ENCODE measurements at places on chromosomes 2 and 18. TPM values are rescaled to one million over a fixed set of nuclear protein-coding genes. Genes with fewer than 3 reads are reported as not detected.

DNA sequence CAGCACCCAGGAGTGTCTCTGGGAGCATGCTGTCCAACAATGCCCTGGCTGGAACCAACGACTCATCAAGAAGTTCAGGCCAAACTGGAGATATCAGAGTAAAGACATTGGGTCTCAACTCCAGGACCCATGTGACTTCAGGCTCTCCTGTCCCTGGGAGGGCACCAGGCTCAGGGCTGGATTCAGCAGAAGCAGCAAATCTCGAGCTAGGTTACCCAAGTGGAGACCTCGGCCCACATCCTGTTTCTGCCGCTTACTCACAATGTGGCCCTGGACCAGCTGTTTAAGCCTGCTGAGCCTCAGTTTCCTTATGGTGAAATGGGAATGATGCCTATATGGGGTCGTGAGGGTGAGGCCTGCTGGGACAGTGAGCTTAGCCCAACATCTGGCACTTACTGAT, 9.3 kb upstream of the OTOF start:
- DNase-seq: no peak
- peaks cover 51% of the 10 kb centered on the region for H3K4me1 ChIP-seq
- H3K36me3 ChIP-seq: no peaks in the 10 kb centered on the region
- H3K27me3 ChIP-seq: no peaks in the 10 kb centered on the region
- no peak overlapping the region for H3K27ac ChIP-seq
- H3K4me3 ChIP-seq: no peak overlapping the region

DNA sequence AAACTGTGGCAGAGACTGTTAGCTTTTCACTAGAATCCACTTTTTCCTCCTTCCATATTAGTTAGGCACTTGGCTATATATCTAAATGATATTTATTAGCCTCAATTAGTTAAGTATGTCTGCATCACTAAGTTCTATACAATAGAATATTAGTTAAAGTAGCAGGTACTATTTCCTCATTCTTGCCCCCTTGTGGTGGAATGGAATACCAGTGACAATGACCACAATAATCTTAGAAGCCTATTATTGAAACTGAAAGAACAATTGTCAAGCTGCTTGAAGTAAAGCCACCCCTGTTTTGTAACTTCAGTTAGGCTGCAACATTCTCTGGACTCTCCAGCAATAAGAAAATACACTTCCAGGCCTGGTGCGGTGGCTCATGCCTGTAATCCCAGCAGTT, 476.3 kb upstream of the VWC2L start:
- peak; percentile 0 for DNase-seq
- no peaks in the 10 kb centered on the region for H3K36me3 ChIP-seq
- H3K4me3 ChIP-seq: no peak overlapping the region
- H3K27ac ChIP-seq: no peak overlapping the region

DNA sequence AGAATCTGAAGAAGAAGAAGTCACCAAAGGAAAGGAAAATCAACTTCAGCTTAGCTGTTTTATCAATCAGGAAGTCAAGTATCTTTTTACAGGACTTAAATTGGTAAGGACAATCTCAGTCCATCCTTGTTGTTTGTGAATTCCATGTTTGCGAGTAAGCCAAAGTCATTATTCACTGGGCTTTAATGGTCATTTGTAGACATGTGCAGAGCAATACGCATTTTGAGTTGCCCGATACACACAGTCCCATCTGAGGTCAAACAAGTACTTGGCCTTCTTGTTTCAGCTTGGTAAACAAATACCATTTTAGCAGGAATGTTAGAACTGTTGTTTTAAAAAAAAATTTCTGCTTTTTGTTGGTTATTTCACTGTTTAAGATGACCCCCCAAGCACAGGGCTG, 40.9 kb downstream of the USP14 start:
- no peak overlapping the region for H3K27ac ChIP-seq
- peaks cover 31% of the 10 kb centered on the region for H3K36me3 ChIP-seq

- no peak for DNase-seq
- H3K36me3 ChIP-seq: no peaks in the 10 kb centered on the region
- no peak overlapping the region for H3K4me3 ChIP-seq
Measured at GRCh38 chr18:39624961-39625360, 2059.4 kb upstream of the CELF4 start.

DNA sequence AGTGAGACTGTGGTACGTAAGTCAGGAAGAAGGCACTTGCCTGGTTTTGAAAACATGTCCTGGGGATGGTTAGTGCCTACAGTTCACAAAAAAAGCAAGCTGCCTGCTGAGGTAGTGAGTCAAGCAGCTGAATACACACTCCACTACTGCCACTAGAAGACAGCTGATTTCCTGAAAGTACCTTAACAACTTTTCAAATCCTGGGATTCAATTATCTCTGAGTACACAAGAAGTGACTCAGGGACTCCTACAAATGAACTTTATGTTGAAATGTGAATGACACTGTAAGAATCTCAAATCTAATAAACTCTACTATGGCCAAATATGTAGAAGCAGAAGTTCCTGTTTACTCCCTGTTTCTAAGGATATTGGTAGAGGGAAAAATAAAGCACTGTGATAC, 58.0 kb upstream of the ARL5A start:
- no peaks in the 10 kb centered on the region for H3K4me1 ChIP-seq
- no peaks in the 10 kb centered on the region for H3K36me3 ChIP-seq
- H3K27ac ChIP-seq: no peak overlapping the region
- H3K4me3 ChIP-seq: no peak overlapping the region
- DNase-seq: no peak
- H3K27me3 ChIP-seq: no peaks in the 10 kb centered on the region

GRCh38 chr2:136424112-136424511, 306.2 kb upstream of the CXCR4 start:
- no peak overlapping the region for H3K4me3 ChIP-seq
- peaks cover 5% of the 10 kb centered on the region for H3K4me1 ChIP-seq
- H3K36me3 ChIP-seq: no peaks in the 10 kb centered on the region
- no peak overlapping the region for H3K27ac ChIP-seq
- no peak for DNase-seq

DNA sequence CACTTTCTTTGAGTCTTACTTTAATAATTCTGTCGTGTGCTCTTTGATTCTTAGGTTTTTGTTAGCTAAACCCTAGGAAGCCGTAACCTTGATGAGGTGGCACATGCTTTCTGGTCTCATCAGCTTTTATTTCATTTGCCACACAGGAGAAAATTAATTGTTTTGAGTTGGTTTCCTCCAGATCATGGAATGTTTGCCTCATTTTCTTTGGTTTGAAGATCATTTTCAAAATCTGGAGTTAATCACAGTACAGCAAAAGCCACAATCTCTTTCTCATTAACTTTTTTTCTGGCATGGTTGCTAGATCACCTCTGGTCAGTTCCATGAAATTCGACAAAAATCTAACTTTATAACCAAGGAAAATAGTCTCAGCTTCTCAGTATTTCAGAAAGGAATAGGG, 182.9 kb downstream of the MYO1B start:
- H3K4me3 ChIP-seq: no peak overlapping the region
- no peaks in the 10 kb centered on the region for H3K27me3 ChIP-seq
- no peak overlapping the region for H3K27ac ChIP-seq
- no peaks in the 10 kb centered on the region for H3K4me1 ChIP-seq

DNA sequence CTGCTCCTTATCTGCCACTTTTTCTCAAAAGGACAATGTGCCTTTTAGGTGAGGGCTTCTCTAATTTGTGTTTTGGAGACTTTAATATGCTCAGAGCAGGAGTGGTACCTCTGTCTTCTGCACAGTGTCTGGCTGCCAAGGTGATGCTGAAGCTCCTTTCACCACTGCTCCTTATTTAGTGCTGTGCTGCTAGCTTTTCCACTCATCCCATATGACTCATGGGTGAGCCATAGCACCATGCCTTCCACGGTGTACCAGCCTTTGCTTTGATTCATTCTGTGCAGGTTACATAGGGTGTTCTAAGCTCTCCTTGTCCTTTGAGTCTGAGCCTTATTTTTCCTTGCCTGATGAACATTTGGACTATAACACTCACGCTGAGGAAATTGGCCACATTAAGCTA, 202.4 kb downstream of the ARL6IP6 start:
- H3K27ac ChIP-seq: no peak overlapping the region
- H3K36me3 ChIP-seq: no peaks in the 10 kb centered on the region
- H3K4me1 ChIP-seq: no peaks in the 10 kb centered on the region
- DNase-seq: no peak
- no peak overlapping the region for H3K4me3 ChIP-seq

DNA sequence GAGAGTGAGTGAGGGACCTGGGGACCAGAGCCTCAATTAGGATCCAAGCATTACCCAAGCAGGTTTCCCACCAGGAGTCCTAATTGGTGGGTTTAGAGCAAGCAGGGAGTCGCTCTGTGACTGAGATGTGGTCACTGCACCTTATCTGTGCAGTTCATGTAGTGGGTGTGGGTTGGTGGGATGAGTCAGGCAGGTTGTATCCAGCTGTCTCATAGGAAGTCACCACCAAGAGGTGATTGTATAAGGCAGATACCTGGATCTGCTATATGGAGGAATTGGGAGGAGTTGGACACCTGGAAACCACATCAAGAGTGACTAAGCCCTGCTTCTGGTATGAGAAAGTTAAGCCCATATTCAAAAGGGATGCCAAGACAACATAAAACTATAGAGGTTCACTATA, 106.8 kb downstream of the ARHGAP28 start:
- no peaks in the 10 kb centered on the region for H3K4me1 ChIP-seq
- no peak overlapping the region for H3K27ac ChIP-seq
- H3K36me3 ChIP-seq: peaks cover 7% of the 10 kb centered on the region
- no peaks in the 10 kb centered on the region for H3K27me3 ChIP-seq
- DNase-seq: no peak

GRCh38 chr18:79410171-79410641, 14.5 kb downstream of the NFATC1 start:
- no peak for DNase-seq
- H3K4me3 ChIP-seq: no peak overlapping the region
- H3K4me1 ChIP-seq: peaks cover 18% of the 10 kb centered on the region
- peaks cover 39% of the 10 kb centered on the region for H3K36me3 ChIP-seq
- no peaks in the 10 kb centered on the region for H3K27me3 ChIP-seq

GRCh38 chr2:8403876-8404275, 278.0 kb upstream of the ID2 start:
- no peaks in the 10 kb centered on the region for H3K36me3 ChIP-seq
- peaks cover 13% of the 10 kb centered on the region for H3K4me1 ChIP-seq
- peak; percentile 31 for DNase-seq
- H3K4me3 ChIP-seq: no peak overlapping the region
- H3K27me3 ChIP-seq: no peaks in the 10 kb centered on the region

- peaks cover 13% of the 10 kb centered on the region for H3K36me3 ChIP-seq
- no peaks in the 10 kb centered on the region for H3K27me3 ChIP-seq
- H3K27ac ChIP-seq: no peak overlapping the region
- DNase-seq: no peak
- H3K4me1 ChIP-seq: no peaks in the 10 kb centered on the region
- H3K4me3 ChIP-seq: no peak overlapping the region
Measured at GRCh38 chr2:19937004-19937403, 35.2 kb upstream of the TTC32 start.

DNA sequence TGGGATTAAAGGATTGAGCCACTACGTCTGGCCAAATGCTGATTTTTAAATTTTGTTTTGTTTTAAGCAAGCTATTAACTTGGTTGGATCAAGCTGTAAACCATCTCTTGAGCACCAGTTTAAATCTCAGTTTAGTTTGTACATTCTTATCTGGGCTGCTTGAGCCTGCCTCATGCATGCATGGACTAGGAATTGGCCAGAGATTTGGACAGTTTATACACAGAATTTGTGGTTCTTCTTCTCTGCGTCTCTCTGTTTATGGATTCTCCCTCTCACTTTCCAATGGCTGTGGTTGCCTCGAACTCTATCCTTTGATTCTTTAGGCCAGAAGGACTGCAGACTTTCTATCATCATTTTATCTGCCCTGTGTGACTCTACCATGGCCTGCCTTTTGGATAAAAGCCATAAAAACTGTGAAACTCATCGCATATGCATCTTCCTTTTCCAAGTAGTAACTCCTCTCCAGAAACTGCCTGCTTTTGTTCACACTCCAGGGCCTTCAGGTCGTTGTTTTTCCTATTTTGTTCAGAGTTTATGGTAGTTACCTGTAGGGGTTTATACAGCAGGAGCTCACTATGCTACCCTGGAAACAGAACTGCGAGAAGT, 32.5 kb upstream of the PLB1 start:
- no peaks in the 10 kb centered on the region for H3K27me3 ChIP-seq
- H3K4me3 ChIP-seq: no peak overlapping the region
- no peaks in the 10 kb centered on the region for H3K4me1 ChIP-seq
- no peak for DNase-seq

DNA sequence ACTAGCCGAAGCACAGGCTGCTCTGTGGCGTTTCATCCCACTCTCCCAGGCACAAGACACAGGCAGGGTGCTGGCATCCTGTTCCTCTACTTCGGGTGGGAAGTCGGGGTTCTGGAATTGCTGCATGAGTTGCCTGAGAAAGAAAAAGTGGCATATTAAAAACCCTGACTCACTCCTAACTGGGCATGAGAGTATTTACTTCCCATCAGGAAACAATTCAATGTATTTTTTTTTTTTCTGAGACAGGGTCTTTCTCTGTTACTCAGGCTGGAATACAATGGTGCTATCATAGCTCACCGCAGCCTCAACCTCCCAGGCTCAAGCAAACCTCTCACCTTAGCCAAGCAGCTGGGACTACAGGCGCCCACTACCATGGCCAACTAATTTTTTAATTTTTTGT, 7.4 kb downstream of the ODC1 start:
- no peaks in the 10 kb centered on the region for H3K27me3 ChIP-seq
- H3K27ac ChIP-seq: no peak overlapping the region
- peaks cover 4% of the 10 kb centered on the region for H3K4me1 ChIP-seq

- no peaks in the 10 kb centered on the region for H3K4me1 ChIP-seq
- no peak for DNase-seq
- no peaks in the 10 kb centered on the region for H3K27me3 ChIP-seq
- H3K36me3 ChIP-seq: no peaks in the 10 kb centered on the region
Measured at GRCh38 chr2:35784777-35785176, 570.8 kb upstream of the CRIM1 start.

GRCh38 chr18:76121011-76121410, 374.0 kb downstream of the ZNF516 start:
- H3K4me3 ChIP-seq: no peak overlapping the region
- H3K4me1 ChIP-seq: peaks cover 8% of the 10 kb centered on the region
- H3K36me3 ChIP-seq: no peaks in the 10 kb centered on the region
- peak overlapping the region; percentile 53 for H3K27ac ChIP-seq

The CYBRD1 gene
- total RNA-seq: 111 TPM

The LRP2 gene
- total RNA-seq: 0.13 TPM

The BUB1 gene
- 9.0 TPM for total RNA-seq

The CDK15 gene
- total RNA-seq: 1.1 TPM

The GPR55 gene
- not detected for total RNA-seq

The ASAP2 gene
- 12.1 TPM for total RNA-seq
